ENCODE measurements at places on chromosomes 3 and 15.

DNA sequence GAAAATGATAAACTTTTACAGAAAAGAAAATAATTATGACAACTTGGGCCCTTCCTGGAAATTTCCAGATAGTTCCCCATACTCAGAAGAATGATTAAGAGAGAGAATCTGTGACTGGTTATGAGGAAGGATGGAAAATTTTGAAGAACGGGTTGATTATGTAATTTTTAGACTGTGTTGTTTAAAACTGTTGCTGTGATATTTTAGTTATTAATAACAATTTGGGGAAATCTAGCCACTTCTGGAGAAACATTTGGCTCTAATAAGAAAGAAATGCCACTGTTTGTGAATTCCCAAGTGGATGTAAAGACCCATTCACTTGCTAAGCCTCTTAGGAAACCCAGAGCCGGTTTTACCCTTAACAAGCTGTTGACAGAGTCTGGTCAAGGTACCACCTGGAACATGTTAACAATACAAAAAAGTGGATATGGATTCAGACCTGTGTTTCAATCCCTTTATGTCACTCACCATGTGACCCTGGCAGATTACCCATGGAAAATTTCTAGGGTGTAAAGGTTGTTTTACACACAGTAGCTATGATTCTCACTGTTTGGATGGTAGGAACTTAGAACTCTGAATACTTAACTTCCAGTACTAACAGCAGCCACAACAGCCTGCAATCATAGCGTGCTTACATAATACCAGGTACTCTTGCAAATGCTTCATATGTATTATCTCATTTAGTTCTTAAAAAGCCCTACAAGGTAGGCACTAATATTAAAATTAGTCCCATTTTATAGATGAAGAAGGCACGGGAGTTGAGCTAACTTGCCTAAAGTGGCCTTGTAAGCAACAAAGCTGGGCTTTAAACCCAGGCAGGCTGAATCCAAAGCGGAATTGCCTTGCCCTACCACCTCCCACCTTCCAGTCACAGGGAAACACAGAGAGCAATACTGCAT is 32.0 kb downstream of the ZBTB38 start:
- DNase-seq, result no peak

- no peak for DNase-seq
Measured at GRCh38 chr3:193231201-193231600, 9.8 kb upstream of the PLAAT1 start.

GRCh38 chr3:13836658-13837587 is 42.9 kb downstream of the WNT7A start:
- no peak for DNase-seq

GRCh38 chr3:23068016-23068728 is 135.0 kb upstream of the UBE2E2 start:
- no peak for DNase-seq

DNA sequence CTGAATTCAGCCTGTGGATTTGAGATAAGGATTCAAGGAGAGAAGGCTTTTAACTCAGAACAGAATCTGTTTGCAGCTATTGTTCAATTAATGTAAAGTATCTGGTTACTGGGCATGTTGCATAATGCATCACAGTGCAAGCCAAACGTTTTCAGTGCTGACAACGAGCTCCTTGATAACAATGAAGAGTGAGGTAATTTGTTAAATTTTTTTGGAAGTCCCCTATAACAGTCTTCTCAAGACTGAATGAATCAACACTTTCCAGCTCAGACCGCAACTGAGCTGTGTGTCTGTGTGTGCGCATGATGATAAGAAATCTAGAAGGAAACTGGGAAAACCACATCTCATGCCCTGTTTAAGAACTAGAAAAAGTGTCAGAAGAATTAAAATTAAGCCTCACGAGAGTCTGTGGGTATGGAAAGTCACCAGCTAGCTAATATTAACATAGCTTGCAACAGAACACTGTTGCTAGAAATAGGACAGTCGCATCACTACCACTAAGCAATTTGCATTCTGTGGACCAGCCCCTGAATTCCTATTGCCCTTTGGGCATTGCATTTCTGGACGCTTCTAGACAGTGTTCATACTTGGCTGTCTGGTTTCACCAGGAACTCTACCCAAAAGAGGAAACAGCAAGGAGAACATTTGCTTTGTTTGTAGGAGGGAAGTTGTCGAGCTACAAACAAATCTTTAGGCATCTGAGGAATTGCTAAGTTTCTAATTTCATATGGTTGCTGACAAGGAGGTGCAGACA is 43.7 kb upstream of the ATP2C1 start:
- DNase-seq, result no peak

DNA sequence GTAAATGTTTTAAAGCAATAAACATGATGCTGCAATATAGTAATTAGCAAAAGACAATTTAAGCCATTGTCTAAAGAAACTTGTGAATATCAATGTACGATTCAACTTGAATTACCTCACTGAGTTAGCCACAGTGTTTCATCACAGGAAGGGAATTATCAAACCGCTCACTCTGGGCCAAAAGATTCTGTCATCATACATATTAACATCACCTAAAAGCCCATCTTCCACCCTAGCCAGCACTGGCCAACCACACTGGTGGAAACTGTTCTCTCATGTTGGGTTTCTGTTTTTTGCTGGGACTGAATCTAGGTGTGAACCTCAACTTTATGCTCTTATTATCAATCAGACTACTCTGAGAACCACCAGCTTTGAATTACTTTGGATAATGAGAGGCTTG is 497.7 kb upstream of the THBS1 start:
- DNase-seq, result no peak

GRCh38 chr3:9123840-9124239 is 125.6 kb downstream of the SRGAP3 start:
- DNase-seq, result peak; percentile 41

GRCh38 chr15:78730955-78731354 is 80.3 kb downstream of the ADAMTS7 start:
- no peak for DNase-seq

GRCh38 chr15:50939911-50940310 is 31.4 kb downstream of the AP4E1 start:
- no peak for DNase-seq

DNA sequence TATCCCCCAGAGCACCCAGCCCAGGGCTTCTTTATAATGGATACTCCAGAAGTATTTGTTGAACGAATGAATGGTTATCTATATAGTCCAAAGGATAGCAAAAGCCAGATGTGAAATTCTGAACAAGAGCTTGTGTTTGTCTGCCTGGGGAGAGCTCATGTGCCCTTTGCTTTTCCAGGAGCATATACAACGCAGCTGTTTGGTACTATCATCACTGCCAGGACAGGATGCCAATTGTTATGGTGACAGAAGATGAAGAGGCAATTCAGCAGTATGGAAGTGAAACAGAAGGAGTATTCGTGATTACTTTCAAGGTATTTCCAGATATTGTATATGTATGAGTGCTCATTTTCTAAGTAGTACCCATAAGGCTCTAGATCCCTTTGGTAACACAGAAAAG is 15.2 kb downstream of the DIS3L start:
- no peak for DNase-seq

All from NCI-H446 treated with DMSO at 0.1 percent for 48 hours (cell line).